Fibroblast of the aortic adventitia (primary cell): ENCODE measurements at places on chromosomes 16 and 17.

DNA sequence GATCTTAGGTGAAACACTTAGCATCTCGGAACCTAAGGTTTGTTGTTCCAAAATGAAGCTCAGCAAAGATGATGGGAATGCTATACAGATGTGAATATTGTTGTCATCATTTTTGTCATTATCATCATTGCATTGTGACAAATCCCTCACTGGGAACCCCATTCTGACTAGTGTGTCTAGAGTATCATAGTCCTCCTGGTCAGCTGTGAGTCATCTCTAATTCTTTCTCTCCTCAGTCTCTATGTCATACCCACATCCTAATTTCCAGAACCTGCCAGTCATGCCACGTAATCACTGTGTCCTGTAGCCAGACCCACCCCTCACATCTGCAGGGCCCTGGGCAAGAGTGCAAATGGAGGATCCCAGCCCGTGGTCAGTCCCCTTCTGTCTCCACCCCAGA, 60.5 kb upstream of the CLEC3A start:
- DNase-seq: no peak

DNA sequence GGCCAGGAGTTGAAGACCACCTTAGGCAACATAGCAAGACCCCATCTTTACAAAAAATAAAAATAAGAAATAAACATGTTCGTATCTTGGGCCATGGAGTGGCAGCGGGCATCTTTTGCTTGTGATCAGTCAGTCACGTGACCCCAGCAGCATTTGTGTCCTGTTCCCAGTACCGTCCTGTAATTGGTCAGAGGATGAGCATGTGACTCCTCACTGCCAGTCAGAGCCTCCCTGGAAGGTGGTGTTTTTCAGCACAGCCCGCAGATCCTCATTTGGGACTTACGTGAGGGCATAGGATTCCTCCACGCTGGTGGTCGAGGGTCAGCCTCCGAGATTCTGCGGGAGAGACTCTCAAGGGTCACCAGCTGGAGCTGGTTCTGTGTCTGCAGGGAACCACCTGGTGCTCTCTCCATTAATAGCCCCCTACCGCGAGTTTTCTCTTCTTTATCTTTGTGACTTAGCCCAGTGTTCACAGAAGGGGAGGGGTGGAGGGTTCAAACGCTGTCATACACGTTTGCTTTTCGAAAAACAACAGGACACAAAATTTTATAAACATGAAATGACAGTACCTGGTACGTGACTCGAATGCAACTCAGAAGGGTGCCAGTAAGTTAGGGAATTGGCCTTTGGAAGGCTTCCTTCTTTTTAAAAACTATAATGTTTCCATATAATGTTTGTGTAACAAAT, 17.2 kb downstream of the MRC2 start:
- DNase-seq: no peak

GRCh38 chr16:67191411-67191994, 452 bp upstream of the E2F4 start:
- DNase-seq: no peak

DNA sequence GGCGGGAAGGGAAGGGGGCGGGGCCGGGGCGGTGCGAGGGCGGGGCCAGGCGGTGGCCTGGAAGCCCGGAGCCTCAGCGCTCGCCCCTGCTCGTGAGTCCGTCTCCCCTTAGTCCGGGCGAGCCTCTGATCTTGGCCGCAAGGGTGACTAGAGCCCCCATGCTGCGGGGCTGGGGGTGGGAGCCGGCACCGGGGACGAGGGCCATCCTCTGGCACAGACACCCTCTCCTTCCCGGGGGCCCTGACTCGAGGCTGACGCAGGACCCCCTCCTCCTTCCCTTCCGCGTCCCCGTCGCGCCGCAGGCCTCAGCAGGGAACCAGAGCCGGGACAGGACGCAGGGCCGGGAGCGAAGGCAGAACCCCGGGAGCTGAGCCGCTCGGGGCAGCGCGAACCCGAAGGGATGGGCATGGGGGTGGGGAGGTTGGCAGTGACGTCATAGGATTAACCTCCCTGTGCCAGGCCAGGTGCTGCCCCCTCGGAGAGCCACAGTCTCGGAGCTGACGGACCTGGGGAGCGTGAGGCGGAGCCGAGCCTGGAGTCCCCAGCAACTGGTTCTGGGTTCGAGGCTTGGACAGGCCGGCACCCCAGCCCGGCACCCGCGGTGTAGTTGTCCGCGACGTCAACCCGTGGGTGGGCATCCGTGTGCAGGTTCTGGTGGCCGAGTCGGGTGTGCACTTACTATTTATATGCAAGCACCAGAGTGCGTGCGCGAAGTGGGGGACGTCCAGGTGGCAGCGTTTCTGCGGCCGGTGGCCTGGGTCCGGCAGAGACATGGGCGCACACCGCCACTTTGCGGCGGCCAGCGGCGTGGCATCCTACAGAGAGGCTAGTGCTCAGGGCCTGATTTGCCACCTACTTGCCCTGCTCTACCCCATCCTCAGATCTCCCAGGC, 503 bp upstream of the PLCD3 start:
- DNase-seq: peak; percentile 69

GRCh38 chr16:69108064-69108904, 2.8 kb downstream of the HAS3 start:
- DNase-seq: no peak

GRCh38 chr17:2023692-2024571, 1.2 kb downstream of the RTN4RL1 start:
- DNase-seq: peak; percentile 35

- no peak for DNase-seq
These were observed 60.2 kb downstream of the SMPD3 start for GRCh38 chr16:68388124-68388523.

DNA sequence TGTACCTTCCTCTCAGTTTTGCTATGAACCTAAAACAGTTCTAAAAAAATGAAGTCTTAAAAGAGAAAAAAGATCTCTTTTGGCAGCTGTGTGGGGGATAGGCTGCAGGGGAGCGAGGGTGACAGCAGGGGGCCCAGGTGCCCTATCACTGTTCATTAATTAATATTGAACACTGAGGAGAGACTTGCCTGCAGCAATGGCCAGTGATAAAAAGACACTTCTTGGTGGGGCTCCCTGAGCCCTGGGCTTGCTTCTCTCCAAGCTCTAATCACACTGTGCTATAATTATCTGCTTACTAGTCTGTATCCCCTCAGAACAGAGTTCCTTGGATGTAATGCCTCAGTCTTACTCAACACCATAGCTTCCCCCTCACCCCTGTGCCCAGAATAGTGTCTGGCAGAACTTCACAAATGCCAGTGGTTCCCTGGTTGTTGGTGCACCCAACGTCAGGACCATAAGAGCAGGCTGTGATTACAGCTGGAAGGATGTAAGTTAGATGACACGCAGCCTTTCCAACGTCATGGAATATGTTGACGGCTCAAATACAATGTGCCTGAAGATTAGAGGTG, 52.0 kb upstream of the IRX6 start:
- DNase-seq: no peak

- no peak for DNase-seq
These were observed 14.7 kb downstream of the AIPL1 start for GRCh38 chr17:6420173-6420641.

- DNase-seq: peak; percentile 24
These were observed 16.7 kb downstream of the ASGR2 start for GRCh38 chr17:7097940-7098339.

DNA sequence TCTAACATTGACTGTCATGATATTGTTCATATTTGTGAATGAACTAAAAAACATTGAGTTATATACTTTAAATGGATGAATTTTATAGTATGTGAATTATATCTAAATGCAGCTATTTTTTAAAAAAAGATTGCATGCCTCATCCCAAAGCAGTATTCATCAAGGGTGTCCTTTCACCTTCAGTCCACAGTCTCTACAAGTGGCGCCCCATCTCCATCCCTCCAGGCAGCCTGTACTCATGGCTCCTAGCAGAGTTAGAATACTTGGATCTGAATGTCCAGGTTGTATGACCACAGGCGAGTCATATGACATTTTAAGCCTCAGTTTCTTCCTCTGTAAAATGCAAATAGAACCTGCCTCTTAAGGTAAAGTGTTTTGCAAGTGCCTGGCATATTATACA, 69.8 kb downstream of the TMEM100 start:
- DNase-seq: no peak

- no peak for DNase-seq
These were observed 48.9 kb upstream of the LHX1 start for GRCh38 chr17:36888236-36888951.

GRCh38 chr17:19546289-19547065, 12.8 kb downstream of the SLC47A1 start:
- DNase-seq: no peak

DNA sequence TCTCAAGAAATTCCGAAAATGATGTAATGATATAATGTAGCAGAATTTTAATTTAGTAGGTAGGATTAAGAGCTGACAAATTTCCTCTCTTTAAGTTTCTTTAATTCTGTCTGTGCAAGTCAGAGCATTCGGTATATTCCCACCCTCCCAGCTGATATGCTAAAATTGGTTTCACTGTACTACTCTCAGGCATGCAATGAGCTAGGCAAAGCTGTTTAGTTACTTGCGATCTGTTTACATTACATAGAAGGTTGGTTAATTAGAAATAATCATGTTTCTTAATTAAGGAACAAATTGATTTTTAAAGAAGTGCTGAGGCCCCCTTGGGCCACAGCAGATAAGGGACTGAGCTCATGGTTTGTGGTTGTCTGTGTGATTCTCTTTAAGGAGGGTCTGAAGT, 432.8 kb upstream of the HSBP1 start:
- no peak for DNase-seq

- peak; percentile 93 for DNase-seq
These were observed at the start of the genes LRRC3C and ORMDL3 for GRCh38 chr17:39927101-39927928. Gene LRRC3C (plus strand): TSS chr17:39927732. CDS start chr17:39941524, 13,792 bp downstream. Gene ORMDL3 (minus strand): TSS chr17:39927601. CDS start chr17:39924203, 3,398 bp downstream.

DNA sequence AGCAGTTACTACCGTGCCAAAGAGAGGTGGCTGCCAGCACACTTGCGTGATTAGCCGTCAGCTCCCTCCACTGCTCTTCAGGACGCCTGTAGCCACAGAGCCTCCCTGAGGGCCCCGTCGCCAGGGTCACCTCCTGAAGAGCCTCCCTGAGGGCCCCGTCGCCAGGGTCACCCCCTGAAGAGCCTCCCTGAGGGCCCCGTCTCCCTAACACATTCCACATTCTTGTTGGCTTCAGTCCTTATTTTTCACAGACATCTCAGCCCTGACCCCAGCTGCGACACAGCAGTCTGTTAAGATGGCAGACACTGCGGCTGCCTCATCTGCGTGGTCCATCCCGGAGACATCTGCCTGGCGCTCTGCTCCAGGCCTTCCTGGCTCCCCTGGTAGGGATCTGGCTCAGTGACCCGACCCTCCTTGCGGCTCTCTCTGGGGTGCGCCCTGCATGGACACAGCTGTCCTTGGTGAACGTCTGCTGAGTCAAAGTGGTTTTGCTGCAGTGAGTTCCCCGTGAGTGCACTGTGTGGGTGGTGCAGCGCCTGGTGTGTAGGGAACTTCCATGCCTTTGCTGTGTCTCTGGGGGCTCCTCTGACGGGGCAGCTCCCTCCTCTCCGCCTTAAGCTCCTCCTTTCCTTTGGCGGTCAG, 11.4 kb downstream of the ACSF3 start:
- DNase-seq: no peak

DNA sequence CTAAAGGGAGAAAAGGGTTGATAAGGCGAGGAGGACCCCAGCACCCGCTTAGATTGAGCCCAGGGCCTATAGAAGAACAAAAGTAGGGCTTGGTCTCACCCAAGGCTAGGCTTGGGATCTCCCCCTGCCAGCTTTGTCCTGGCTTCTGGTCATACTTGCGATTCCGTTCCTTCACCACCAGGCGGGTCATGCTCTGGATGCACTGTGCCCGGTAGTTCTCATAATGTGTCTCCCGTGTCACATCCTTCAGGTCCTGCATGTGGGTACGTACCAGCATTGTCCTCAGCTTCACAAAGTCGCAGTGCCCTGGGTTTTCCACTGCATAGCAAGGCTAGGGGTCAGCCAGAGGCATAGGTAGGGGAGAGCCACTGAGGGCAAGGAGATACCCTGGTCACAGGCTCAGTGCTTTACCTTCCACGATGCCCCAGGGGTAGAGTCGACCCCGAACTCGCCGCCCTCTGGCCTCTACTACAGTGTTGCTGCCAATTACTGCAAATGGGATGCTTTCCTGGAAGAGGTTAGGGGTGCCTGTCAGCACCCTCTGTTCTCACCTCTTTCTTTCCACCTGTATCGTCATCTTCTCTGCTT, 6.5 kb upstream of the MTMR4 start:
- DNase-seq: no peak

GRCh38 chr17:29583324-29584248, 5.9 kb downstream of the GIT1 start:
- no peak for DNase-seq

- DNase-seq: no peak
These were observed 3.0 kb upstream of the ABR start for GRCh38 chr17:1182811-1183170.

DNA sequence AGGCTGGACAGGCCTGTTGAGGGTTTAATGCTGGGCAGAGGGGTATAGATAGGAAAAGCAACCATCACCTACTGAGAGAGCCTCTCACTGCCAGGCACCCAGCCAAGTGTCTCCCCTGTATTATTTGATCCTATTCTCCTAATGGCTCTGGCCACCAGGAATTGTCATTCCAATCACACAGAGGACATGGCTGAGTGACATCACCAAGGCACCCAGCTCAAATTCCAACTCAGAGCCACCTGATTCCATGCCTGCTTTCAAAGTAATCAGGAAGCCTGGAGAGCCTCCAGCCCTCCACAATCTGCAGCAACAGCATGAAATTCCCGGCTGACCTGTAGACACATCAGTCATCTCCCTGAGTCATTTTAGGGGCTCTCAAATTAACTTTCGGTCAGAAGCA, 368.9 kb upstream of the C16orf82 start:
- DNase-seq: no peak

- no peak for DNase-seq
These were observed 17.0 kb upstream of the DNASE1 start for GRCh38 chr16:3637371-3637923.

- peak; percentile 63 for DNase-seq
These were observed 334.3 kb upstream of the TBX2 start for GRCh38 chr17:61065263-61065773.

DNA sequence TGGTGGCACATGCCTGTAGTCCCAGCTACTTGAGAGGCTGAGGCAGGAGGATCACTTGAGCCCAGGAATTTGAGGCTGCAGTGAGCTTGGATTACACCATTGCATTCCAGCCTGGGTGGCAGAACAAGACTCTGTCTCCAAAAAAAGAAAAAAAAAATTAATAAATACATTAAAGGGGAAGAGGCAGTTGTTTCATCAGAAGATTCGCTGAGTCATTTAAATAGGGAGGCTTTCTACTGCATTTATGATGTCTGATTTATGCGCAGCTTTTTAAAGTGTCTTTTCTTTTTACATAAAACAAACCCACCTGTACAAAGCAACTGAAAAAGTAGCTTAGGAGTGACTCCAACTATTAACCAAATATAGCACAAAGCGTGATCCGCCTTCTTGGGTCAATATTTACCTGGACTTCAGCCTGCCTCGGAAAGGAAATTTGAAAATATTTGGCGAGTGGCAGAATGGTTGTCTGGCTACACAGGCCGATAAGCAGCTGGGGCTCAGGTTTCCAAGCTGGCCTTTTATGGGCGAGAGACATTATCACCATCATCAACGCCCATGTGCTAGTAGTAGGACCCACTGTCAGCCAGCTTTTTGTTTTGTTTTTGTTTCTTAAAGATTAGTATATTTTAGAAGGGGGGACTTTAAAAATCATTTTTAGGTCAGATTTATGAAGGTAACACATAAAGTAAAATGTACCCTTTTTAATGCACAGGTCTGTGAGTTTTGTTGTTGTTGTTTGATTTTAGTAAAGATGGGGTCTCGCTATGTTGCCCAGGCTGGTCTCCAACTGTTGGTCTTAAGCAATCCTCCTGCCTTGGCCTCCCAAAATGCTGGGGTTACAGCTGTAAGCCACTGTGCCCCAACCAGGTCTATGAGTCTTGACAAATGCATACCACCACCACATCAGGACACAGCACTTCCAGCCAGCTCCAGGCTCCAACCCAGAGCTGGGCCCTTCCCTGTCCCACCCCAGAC, 42.5 kb upstream of the RASD1 start:
- peak; percentile 8 for DNase-seq
